ENCODE measurements at places on chromosomes 7 and 10.

- DNase-seq, result no peak
Measured at GRCh38 chr7:1939434-1940401, 269.6 kb downstream of the ELFN1 start.

GRCh38 chr10:69215405-69216171, 4.5 kb upstream of the HKDC1 start:
- no peak for DNase-seq

DNA sequence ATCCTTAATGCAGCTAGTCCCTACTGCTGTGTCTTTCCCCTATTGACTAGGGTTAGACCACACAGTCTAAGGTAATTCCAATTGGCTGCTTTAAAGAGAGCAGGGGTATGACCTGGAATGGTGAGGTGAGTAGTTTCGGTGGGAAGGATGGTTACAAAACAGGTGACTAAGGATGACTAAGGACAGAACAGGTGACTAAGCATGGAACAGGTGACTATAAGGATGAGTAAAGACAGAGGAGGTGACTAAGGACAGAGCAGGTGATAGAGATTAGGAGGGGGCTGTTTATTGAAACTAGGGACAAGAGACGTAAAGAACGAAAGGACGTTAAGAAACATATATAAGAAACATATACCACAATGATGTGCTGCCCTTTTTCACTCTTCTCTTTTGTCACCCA, 145.1 kb upstream of the TMEM106B start:
- DNase-seq, result no peak

DNA sequence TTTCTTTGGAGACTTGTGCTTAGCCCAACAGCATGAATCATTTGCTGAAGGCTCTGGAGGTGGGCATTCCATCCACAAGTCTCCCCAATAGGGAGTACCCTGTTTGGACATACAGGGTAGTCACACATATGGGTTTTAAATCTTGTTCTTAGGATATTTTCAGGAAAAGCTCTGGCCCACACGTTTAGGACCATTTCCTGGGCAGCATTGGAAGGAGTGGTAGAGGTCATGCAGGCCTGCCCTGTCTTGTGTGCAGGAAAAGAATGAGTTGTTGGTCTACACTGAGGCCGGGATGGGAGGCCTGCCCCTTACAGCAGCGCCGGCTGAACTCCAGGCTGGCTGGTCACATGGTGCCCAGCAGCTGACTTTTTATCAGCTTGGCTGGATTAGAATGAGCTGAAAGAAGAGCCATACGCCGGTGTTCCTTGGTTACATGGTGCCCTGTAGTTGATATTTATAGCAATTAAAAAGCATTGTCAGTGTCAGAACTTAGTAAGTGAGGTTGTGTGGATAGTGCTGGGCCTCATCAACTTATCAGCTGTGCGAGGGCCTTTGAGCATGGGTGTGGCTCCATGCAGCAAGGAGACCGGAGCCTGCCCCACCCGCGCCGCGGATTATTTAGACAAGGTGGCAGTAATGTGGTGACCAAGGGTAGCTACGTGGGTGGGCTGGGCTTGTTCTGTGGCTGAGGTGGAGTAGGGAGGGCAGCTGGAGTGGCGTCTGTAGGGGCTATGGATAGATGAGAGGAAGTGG, 28.6 kb downstream of the OGDH start:
- no peak for DNase-seq

DNA sequence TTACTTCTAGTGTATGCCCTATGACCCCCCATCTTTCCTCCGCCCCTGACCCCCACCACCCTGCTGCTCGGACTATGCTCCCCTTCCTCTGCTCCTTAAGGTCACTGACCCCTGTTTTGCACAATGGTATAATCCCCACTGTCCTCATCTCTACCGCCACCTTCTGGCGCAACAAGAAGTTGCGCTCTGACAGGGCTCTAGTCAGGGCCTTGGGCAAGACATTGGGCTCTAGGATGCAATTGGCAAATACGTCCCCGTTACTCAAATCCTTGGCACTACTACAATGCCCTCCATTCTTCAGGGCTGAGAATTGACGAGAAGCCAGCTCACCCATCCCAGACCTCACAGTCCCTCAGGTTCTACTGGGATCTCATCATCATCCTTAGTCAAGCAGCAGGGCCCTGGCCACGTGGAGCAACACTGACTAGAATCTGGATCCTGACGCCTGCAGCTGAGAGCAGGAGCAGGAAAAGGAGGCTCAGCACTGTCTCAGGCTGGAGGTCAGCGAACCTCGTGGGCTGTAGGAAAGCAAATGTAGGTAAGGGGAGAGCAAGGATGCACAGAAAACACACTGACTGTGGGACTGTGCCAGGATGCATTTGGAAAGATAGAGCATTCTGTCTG, 10.6 kb downstream of the LRIT2 start:
- no peak for DNase-seq

DNA sequence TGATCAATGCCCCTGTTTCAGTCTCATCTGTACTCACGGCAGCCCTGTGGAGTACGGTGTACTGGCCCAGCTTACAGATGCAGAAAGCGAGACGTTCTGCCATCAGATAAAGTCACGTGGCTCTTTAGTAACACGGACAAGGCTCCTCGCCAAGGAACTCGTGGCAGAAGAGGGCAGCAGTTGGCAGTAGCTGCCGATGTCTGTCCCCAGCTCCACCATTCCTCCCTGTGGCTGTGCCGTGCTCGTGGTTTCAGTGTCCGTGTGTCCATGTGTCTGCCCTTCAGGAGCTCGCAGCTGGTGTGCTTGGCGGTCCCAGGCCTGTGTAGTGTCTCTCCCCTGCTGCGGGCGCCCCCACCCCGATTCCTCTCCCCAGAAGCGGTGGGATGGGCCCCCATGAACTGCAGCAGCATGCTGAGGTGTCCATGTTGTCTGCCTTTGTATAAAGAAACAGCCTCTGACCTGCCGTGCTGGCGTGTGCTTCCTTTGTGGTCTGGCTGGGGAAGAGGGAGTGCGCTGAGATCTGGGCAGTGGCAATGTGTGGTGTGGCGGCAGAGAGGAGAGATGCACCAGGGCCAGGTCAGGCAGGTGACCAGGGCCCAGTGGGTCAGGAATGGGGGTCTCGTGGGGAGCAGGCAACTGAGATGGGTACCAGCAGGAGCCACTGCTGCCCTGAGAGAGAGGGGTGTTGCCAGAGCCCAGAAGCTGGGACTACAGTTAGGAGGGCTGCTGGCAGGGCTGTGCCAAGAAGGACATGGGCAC, 9.8 kb downstream of the RHBDD2 start:
- no peak for DNase-seq

DNA sequence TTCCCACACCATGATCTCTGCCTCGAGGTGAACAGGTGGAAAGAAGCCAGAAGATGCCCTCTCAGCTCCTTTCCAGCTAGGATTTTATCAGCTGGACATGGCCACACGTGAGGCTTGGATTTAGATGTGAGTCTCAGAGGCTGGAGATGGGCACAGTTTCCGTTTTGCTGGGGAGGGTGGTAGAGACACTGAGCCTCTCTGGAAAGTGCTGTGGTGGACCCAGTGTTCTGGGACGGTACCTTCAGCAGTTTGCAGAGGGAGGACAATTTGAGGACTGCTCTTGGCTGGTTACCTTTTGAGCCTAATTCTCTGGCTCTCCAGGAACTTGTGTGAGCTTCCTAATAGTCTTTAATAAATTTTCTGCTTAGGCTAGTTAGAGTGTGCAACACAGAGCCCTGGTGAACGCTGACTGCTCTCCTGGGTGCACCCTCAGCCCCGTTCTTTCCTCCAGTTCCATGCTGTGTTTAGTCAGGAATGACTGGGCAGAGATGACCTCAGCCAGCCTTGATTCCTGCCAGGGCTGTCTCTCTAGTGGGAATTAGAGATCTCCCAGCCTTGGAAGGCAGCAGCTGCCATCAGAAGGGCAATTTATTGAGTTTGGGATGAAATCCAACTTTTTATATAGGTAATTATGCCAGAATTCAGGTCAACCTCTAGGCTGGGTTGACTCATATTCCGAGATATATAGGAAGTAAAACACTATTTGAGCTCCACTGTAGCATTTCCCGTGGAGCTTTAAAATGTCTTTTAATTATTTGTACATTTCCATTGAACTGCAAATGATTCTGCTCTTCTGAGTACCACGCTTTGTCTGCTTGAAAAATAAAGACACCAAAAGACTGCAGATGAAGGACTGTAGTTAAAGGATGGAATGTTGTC, 103.9 kb downstream of the GATA3 start:
- no peak for DNase-seq

- DNase-seq, result peak; percentile 4
Measured at GRCh38 chr7:144857463-144857862, 21.6 kb upstream of the TPK1 start.

DNA sequence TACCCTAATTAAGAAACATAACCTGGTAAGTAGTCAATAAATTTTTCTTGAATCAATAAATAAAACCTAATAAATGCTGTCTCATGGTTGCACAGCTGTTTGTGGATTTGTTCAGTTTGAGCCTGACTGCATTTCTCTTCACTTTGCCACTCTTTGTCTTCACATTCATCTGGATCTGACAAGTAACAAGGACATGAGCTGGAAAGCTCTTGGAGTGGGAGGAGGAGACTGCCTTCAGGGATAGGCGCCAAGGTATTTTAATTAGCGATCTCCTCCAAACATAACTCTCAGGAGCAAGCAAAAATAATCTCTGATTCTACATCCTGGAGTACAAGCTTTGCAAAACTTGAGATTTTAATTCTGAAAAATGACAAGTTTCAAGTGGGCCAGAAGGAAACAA, 251.0 kb downstream of the BMPER start:
- DNase-seq, result no peak

- DNase-seq, result no peak
Measured at GRCh38 chr10:64102264-64102633, 581.0 kb downstream of the REEP3 start.

- no peak for DNase-seq
Measured at GRCh38 chr7:50502947-50503346, 52.8 kb upstream of the FIGNL1 start.

DNA sequence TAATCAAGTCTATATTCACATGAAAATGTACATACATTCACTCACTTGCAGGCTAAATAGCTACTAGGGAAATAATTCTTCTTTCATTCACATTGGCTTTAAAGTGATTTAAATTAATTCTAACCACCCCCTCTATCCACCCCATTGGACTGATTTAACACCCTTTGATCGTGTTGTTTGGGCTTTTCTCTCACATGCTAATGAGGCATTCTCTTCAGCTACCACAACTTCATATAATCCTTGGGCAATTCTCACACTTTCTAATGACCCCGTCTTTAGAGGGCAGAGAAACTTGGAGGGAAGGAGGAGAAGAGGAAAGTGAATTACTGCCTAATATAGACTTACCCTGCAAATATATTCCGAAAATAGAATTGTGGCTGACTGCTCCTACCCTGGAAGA, 24.6 kb downstream of the GRM3 start:
- no peak for DNase-seq

DNA sequence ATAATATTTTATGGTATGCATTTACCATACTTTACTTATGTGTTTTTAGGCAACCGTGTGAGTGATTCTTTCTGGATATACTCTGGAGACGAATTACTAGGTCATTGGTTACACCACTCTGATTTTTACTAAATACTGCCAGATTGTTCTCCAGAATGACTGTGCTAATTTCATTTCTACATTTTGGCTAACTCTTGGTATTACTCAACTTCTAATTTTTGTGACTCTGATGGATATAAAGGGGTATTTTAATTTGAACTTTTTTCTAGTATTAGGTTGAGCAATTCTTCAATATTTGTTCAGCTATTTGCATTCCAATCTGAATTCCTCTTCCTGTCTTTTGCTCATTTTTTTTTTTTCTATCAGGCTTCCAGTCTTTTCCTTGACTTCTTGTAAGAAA, 223.6 kb downstream of the MDFIC start:
- no peak for DNase-seq

DNA sequence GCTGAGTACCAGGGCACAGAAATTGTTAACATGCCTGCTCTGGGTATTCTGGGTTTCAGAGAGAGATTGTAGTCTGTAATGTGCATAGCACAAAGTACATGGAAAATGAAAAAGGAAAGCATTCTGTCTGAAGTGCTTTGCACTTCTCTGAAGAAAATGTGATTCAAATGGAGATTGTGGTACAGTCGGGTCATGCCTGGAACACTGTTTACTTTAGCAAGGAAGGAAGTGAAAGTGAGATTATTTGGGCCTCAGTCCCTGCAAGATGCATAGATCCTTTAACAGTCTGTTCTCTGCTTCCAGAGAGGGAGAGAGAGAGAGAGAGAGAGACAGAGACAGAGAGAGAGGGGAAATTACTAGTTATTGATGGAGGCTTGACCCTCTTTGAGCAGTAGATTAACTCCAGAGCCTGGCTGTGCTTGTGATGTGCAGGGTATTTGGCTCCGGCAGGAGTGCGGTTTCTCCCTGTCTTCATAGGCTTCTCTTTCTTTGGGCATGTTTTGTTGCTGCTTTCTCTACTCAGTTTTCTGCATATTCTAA, 5.4 kb downstream of the VWC2 start:
- DNase-seq, result no peak

DNA sequence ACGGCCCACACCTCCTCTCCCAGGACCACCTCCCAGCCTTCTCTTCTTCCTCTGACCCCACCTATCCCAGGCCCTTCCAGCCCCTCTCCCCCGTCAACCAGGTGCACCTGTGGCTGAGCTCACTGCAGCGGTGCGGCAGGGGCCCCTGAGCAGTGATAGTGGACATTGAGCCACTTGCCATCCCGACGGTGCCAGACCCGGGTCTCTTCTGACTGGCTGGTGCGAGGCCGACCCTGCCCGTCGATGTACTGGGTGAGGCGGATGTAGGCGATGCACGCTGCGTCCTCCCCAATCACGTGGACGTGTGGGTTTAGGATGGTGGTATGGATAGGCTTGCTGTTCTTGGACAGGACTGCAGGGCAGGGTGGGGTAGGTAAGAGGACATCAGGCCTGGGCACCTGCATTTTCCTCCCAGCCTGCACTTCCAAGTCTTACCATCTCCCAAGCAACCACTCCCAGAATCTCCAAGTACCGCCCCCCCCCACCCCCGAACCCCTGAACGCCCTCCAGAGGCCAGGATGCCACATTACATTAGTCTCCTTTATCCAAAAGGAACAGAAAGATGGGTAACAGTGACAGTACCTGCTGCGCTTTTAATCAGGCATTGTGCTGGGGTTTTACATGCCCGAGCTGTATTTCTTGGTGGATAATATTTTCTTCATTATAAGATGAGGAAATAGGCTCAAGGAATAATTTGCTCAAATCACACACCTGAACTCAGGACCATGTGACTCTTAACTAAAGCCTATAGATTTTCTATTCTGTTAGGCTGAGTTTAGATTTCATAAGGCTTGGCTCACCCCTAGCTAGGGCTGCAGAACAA, 3.7 kb upstream of the NDST2 start:
- DNase-seq, result no peak

- no peak for DNase-seq
Measured at GRCh38 chr10:122664501-122664900, 35.1 kb downstream of the C10orf120 start.

DNA sequence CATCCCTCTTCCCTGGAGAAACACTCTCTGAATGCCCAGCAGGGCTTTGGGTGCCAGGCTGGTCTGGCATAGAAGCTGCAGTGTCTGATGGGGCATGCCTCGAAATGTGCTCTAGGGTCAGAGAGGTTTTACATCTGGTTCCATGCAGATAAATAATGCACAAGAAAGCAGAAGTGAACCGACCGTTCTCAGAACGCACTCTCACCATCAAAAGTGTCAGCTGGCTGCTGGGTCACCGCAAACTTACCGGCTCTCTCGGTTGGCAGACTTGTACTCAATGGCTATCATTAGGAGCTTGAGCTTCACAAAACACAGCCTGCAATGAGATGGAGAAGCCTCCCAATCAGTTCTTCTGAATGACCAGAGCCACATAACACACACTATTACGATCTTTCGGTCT, 610.0 kb downstream of the KCNMA1 start:
- no peak for DNase-seq

All from NCI-H1092 (cell line).